ENCODE measurements at places on chromosomes 5 and 9.

GRCh38 chr5:154039458-154039829 is 677 bp downstream of the MFAP3 start:
- DNase-seq, result no peak

DNA sequence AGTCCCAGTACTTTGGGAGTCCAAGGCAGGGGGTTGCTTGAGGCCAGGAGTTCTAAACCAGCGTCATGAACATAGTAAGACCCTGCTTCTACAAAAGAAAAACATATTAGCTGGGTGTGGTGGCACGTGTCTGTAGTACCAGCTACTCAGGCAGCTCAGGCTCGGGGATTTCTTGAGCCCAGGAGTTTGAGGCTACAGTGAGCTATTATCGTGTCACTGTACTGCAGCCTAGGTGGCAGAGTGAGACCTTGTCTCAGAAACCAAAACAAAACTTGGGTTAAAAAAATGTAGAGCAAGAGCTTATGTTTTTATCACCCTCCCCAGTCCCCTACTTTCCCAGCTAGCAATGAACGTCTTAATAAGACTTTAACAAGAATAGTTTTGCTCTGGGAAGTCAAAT is 46.7 kb downstream of the UHRF2 start:
- no peak for DNase-seq

DNA sequence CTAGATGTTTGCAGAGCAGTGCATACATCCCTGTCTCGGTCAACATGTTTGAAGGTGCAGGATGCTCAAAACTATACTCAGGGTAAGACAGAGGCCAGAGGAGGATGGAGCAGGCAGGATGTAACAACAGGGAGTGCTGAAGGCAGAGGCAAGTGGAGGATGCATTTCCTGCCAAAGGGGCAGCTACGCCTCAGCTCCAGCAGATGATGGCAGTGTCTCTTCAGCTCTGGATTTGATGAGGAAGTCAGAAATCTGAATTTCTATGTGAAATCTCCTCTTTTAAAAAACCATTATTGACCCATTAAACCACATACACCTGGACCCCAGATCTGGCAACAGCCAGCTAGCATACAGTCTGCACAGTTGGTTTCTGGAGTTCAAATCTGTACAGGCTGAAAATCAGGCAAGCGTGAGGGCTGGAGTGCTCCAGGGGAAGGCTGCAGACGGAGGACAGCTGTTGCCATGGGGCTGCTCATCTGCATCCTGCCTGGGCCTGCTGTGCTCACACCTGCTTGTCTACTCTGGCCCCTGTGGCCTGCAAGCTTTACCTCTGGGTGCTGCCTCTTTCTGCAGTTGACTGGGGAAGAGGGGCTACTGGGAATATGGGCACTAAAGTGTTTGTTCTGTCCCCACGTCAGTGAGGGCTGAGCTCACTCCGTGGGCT is 152.9 kb upstream of the SLC28A3 start:
- DNase-seq, result no peak

DNA sequence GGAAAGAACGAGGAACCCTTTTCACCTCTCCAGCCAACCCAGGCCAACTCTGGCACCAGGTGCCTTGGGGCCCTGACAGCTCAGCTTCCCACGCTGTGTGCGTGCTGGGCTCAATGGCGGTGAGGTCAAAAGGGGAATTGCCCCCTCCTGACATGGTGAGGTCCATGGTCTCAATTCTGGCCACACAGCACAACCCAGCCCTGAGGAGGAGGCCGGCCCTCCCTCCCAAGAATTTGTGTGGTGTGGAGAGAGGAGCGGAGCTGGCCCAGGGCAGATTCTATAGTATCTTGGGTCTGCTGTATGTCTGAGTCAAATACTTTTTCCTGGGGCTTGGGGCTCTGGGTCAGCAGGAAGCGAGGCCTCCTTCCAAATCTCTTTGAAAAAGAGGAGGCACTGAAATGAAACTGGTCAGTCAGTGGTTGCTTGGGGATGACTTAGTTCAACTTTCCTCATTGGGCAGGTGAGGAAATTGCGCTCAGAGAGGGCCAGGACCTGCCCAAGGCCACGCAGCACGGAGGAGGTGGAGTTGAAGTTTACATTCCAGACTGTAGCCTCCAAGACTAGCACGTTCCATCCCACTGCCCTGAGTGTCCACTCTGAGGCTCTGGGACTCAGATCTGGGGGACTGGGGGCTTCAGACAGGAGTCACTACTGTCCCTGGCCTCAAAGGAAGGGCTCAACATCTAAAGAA is 15.6 kb downstream of the COL27A1 start:
- DNase-seq, result no peak

DNA sequence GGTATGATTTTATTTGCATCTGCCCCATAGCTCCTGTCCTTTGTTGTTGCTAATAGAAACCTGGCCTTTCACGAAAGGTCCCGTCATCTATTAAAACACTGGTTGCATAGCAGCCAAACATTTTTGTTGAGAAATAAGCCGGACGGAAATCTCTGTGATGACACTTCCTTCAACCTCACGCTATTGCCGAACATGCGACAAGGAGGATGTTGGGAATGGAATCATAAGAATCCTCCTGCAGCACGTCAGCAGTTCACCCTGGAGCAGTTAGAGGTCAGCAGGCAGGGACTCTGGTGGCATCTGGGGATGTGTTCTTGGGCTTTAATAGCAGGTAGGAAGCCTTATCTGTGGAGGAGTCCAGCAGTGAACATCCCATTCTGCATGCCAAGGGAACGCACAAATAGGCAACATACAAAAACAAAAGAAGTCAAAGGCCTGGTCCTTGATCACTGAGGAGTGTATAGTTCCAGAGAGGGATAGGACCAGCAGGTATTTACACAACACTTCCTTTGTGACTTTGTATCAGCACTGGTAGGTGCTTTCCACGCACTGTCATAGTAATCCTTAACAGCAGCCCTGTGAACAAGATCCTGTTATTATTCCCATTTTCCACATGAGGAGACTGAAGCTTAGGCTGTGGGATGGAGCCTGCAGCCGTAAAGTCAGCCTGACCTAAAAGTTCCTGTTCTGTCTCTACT is 33.4 kb downstream of the ARHGAP26 start:
- no peak for DNase-seq

DNA sequence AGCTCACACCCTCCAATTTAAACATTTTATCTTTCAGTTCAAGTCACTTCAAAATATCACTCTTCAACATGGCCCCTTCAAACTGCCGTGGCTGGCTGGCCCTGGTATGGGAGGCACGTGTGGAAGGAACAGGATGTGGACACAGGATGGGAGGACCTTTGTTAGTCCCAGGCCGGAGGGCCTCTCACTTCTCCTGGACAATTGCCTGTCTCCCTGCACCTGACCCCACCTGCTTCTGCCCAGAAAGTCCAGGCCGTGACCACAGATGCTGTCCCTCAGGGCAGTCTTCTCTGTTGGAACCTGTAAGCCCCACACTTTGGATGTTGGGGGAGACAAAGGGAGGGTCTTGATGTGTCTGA is 19.4 kb downstream of the AMBP start:
- no peak for DNase-seq

- DNase-seq, result peak; percentile 46
Measured at GRCh38 chr5:150058480-150059126, 27.8 kb downstream of the CSF1R start.

- no peak for DNase-seq
Measured at GRCh38 chr5:171614971-171615653, 170.5 kb upstream of the SMIM23 start.

- DNase-seq, result no peak
Measured at GRCh38 chr5:151465476-151465875, 18.1 kb downstream of the SLC36A1 start.

GRCh38 chr9:12625844-12626243 is 67.3 kb upstream of the TYRP1 start:
- no peak for DNase-seq

DNA sequence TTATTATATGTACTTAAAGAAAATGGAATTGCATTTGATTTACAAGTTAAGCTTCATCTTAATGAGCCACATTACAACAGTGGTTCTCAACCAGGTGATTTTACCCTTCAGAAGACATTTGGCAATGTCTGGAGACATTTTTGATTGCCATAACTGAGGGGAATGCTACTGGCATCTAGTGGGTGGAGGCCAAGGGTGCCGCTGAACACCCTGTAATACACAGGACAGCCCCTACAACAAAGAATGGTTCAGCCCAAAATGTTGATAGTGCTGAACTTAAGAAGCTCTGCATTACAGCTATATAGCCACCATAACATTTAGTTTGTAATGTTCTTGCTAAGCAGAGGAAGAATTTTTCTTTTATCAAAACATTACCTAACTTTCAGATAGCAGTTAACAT is 103.1 kb downstream of the PAM start:
- DNase-seq, result no peak

GRCh38 chr5:165360366-165360765 is 1854.9 kb downstream of the MAT2B start:
- no peak for DNase-seq

DNA sequence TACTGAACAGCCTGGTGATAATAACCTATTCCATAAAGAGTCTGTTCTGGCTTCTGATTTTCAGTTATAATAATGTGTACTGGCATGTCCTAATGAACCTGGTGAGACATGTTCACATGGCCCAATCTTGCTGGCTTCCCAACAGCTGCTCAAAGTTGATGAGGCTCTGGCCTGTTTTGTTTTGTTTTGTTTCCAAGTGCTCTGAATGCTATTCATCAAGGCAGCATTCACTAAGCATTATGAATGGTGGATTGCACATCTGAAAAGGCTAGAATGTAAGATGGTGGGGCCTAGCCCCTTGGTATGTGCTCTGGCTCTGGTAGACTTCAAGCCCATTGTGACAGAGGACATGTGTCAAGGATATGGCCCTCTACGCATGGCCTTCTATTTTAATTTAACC is 388.5 kb downstream of the PSAT1 start:
- no peak for DNase-seq

DNA sequence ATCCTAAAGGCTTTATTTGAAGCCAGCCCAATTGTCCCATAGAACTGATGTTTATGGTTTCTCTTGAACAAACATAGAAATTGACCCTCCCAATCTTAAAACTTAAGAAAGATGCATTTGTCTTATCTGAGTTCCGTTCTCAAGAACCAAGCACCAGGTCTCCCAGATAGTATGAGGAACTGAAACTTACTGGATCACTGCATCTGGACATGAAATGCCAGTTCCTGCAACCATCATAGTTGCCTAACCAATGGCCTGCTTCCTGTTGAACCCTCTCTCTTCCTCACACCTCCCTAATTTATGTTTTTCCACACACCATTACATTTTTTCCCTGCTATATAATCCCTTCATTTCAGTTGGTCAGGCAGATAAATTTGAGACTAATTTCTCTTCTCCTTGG is 478.9 kb downstream of the HTR1A start:
- DNase-seq, result no peak

GRCh38 chr9:89528540-89528939 is 30.6 kb upstream of the SEMA4D start:
- no peak for DNase-seq

- no peak for DNase-seq
Measured at GRCh38 chr5:3324421-3325101, 271.1 kb upstream of the IRX1 start.

Measured in putamen (tissue), 1 donor.